ENCODE measurements at places on chromosomes 2 and 18. TPM values are rescaled to one million over a fixed set of nuclear protein-coding genes. Genes with fewer than 3 reads are reported as not detected.

SDC1 gene
- not detected for total RNA-seq

ME2 gene
- total RNA-seq, result 16.1 TPM

ST8SIA5 gene
- total RNA-seq, result not detected

MAPRE3 gene
- 3.4 TPM for total RNA-seq

ALKAL2 gene
- not detected for total RNA-seq

SERPINB10 gene
- total RNA-seq, result not detected

MTCL1 gene
- total RNA-seq, result 0.55 TPM

- DNase-seq, result no peak
These were observed 148.1 kb upstream of the PID1 start for GRCh38 chr2:229419158-229419557.

DNA sequence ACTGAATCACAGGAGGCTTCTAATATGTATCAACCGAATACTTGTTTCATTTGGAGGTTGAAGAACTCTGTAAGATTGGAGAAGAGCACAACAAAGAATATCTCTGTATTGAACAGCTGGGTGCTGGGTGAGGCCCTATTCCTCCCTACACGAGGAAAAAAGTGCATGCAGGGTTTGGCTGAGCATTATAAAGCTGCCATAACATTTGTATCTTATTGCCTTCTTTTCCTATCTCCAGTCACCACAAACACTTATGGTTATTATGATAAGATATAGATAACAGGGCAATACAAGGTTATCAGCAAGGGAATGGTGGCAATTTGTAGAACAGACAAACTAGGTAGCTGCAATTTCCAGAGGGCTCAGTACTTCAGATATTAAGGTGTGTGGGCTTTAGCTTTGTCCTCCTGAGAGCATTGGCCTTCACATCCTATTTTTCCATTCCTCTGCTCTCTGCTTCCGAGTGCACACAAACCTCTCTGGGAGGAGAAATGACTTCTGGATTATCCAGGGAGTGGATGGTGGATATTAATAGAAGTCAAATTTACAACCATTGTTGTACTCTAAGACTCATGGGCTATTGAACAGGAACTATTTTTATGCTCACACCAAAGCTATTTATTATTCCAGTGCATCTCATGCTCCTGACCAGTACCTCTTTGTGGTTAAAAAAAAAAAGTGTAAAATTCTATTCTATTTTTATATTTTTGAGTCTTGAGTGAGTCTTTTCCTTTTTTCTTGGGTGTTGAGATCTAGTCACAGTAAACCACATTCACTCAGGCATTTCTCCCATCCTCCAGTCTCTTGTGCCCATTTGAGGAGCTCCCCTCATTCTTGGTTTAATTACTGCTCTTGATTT lies 248.4 kb downstream of the ETAA1 start:
- DNase-seq, result no peak

DNA sequence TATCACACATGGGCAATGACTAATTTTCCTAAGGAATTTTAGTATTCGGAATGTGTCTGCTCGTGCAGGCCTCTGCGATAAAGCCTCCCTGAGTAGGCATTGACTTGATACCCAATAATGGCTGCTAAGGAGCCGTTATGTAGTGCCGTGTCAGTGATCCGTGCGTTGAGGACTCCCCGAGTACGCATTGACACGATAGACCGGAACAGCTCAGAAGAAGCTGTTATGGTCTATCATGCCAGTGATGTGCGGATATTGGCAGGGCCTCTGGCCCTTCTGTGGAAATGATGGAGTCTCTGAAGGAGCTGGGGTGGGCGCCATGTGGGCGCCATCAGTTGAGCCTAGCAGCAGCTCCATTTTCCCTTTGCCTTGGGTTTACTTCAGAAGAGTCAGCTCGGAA lies 29.1 kb downstream of the ZEB2 start:
- DNase-seq, result no peak

- no peak for DNase-seq
These were observed 145.1 kb downstream of the TDRD15 start for GRCh38 chr2:21268878-21269224.

DNA sequence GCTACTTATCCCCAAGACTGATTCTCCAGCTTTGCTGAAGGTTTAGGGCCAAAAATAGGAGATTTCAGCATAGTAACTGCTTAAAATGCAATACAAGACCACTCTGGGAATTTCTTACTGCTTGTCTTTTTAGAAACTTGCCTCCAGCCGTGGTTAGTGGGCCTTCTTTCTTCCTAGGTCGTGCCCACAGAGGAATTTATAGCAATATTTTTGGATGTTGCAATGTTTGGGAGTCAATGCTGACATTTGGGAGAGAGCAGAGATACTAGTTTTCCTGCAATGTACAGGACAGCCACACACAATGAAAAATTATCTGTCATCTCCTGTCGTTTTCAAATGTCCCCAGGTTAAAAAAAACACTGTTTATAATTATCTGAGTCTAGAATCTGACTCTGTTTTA lies 25.6 kb upstream of the CERS6 start:
- DNase-seq, result no peak

- DNase-seq, result no peak
These were observed 233.9 kb upstream of the SP5 start for GRCh38 chr2:170481201-170481600.

GRCh38 chr2:231632559-231633142 lies 40.0 kb downstream of the TEX44 start:
- DNase-seq, result no peak

DNA sequence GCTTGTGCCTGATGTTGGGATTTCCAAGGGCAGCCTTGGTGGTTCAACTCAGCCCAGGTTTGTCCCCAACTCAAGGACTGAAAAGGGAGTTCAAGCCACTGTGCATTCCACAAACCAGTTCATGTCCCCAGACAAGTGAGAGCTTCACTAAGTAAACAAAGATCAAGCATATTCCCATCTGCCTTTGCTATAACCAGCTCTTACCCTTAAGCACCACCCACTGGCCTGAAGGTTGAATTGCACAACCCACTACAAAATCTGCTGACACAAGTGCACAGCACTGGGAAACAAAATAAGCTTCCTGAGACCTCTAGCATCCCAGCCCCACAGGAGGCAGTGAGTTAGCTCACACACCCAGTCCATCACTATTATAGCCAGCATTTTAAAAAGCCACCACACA lies 516.7 kb downstream of the NR4A2 start:
- DNase-seq, result no peak

- DNase-seq, result no peak
These were observed 72.7 kb upstream of the ACVR1 start for GRCh38 chr2:157948856-157949255.

DNA sequence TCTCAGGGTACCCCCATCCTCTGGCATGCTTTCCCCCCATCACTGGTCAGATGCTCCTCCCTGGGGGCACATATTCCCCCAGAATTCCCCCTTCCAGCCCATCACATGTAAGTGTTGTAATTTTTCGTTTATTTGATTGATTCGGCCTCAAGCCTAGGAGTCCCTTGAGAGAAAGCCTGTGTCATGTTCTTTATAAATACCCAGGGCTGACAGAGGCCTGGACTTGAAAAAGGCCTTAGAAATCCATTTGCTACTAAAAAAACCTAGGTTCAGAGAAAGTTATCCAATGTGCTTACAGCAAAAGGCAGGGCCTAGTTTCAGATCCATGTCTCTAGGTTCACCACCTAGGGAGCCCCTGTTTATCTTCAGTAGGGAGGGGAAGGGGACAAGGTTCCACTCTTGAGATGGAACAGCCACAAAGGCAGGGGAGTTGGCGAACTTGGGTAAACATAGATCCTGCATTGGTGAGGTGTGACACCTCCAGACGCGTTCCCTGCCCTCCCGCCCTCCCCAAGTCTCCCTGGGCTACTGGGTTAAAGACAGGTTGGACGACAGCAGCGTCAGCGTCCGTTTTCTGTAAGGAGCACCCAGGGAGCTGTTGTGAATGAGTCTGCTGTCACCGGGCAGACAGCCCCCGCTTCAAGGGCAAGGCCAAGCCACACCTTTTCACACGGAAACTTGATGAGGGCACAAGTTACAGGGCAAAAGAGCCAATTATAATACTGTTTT lies 147.8 kb downstream of the EN1 start:
- no peak for DNase-seq

DNA sequence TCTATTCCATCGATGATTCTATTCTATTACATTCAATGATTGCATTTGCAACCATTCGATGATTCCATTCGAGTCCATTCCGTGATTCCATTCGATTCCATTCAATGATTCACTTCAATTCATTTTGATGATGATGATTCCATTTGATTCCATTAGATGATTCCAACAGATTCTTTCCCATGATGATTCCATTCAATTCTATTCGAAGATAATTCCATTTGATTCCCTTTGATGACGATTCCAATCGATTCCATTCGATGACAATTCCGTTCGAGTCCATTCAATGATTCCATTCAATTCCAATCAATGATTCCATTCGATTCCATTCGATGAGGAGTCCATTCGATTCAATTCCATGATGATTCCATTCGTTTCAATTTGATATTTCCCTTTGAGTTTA lies 1088.8 kb downstream of the RPIA start:
- DNase-seq, result no peak

- no peak for DNase-seq
These were observed 12.4 kb upstream of the FAM228A start for GRCh38 chr2:24162494-24162893.

GRCh38 chr2:235639428-235639773 lies 145.6 kb downstream of the AGAP1 start:
- DNase-seq, result no peak

GRCh38 chr2:241498115-241499070 lies 10.0 kb downstream of the STK25 start:
- no peak for DNase-seq

GRCh38 chr2:26732446-26732845 lies 31.6 kb upstream of the SLC35F6 start:
- no peak for DNase-seq
